Activated naive CD8-positive, alpha-beta T cell treated with anti-CD3 and anti-CD28 coated beads, Interleukin-2, amount 10 ng/mL, durations not matched to agents 7 days and 5 days (primary cell): ENCODE measurements at places on chromosomes 12 and 14. TPM values are rescaled to one million over a fixed set of nuclear protein-coding genes. Genes with fewer than 3 reads are reported as not detected.

- no peaks in the 10 kb centered on the region for H3K4me1 ChIP-seq
- no peaks in the 10 kb centered on the region for H3K36me3 ChIP-seq
- H3K27me3 ChIP-seq = no peaks in the 10 kb centered on the region
- no peak overlapping the region for H3K27ac ChIP-seq
Measured at GRCh38 chr14:28381656-28382055, 384.9 kb upstream of the FOXG1 start.

GRCh38 chr12:52255926-52256583, 18.4 kb upstream of the KRT86 start:
- no peak for DNase-seq
- peaks cover 57% of the 10 kb centered on the region for H3K27me3 ChIP-seq
- H3K4me3 ChIP-seq = no peak overlapping the region
- peaks cover 53% of the 10 kb centered on the region for H3K4me1 ChIP-seq
- H3K36me3 ChIP-seq = peaks cover 17% of the 10 kb centered on the region

GRCh38 chr12:50019524-50019923, 5.8 kb downstream of the RACGAP1 start:
- peaks cover 30% of the 10 kb centered on the region for H3K36me3 ChIP-seq
- H3K4me3 ChIP-seq = no peak overlapping the region
- no peak overlapping the region for H3K27ac ChIP-seq

GRCh38 chr12:28390206-28390605, 199.9 kb downstream of the CCDC91 start:
- no peak for DNase-seq
- peaks cover 16% of the 10 kb centered on the region for H3K36me3 ChIP-seq
- no peaks in the 10 kb centered on the region for H3K4me1 ChIP-seq
- no peak overlapping the region for H3K27ac ChIP-seq
- no peaks in the 10 kb centered on the region for H3K27me3 ChIP-seq
- H3K4me3 ChIP-seq = no peak overlapping the region

GRCh38 chr12:44184499-44185206, 348.8 kb downstream of the TMEM117 start:
- peaks cover 3% of the 10 kb centered on the region for H3K4me1 ChIP-seq
- H3K4me3 ChIP-seq = no peak overlapping the region
- DNase-seq = no peak

PRPH gene
- 0.67 TPM for total RNA-seq

FOXG1 gene
- not detected for total RNA-seq
